Endodermal cell (in vitro differentiated cells): ENCODE measurements at places on chromosomes 12 and 14.

DNA sequence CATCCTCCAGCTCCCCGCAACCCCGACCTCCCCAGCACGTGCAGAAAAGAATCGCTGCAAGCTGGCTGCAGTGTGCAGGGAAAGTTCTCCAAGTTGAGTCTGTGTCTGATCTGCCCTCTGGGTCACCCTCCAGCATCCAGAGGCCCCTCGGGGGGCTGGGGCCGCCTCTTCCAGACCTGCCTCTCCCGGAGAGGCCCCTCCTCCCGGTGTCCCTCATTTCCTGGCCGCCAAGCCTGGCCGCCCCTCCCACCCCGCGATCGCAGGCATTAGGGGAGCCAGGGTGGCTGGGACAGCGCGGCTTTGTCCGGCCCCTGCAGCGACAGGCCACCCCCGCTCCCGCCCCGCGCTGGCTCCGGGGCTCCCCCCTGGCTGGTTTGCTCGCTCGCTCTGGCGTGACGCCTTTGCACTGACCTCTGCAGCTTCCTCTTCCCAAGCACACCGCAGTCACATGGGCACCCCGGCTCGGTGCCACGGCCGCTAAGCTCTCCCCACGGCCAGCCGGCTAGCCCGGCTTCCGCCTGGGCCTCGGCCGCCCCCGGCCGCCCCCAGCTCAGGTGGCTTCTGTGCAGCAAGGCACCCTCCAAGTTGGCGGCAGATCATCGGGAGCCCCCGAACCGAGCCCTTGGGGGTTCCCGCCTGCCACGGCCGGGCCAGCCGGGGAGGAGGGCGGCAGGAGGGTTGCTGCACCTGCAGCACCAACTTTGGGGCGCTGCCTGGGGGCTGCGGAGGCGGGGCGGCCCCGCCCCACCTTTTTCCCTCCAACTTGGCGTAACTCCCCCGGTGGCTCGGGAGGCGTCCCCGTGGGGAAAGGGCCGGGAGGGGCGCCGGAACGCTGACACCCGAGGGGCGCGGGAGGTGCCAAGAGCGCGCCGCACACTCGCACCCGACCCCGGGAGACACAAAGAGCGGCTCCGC, 43.7 kb downstream of the KDM2B start:
- peak; percentile 87 for DNase-seq

- DNase-seq: no peak
Observed at GRCh38 chr12:65384240-65384639, 105.8 kb downstream of the MSRB3 start.

DNA sequence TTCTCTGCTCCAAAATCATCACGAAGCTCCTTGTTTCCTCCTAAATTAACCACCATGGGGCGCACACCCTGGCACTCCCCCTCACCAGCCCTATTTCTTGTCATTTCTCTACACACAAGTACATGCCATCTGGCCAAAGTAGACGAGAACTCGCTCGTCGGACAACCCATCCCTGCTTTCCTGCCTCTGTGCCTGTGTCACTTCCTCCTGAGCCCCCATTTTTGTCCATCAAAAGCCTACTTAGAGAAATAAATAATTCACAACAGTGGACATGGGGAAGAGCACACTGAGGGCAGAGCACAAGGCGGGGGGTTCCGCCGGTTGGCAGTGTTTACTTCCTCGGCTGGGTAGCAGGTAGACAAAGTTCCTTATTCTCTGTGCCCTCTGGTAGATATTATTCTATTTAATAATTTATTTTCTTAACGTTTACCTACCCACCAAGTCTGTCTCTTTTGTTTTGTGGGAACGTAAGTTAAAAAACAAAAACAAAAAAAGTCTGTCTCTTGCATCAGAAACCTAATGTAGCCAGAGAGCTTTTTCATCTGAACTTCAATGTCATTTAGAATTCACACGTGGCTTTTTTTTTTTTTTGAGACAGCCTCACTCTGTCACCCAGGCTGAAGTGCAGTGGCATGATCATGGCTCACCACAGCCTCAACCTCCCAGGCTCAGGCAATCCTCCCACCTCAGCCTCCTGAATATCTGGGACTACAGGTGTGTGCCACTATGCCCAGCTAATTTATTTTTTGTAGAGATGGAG, 6.0 kb downstream of the VPS37B start:
- DNase-seq: no peak

DNA sequence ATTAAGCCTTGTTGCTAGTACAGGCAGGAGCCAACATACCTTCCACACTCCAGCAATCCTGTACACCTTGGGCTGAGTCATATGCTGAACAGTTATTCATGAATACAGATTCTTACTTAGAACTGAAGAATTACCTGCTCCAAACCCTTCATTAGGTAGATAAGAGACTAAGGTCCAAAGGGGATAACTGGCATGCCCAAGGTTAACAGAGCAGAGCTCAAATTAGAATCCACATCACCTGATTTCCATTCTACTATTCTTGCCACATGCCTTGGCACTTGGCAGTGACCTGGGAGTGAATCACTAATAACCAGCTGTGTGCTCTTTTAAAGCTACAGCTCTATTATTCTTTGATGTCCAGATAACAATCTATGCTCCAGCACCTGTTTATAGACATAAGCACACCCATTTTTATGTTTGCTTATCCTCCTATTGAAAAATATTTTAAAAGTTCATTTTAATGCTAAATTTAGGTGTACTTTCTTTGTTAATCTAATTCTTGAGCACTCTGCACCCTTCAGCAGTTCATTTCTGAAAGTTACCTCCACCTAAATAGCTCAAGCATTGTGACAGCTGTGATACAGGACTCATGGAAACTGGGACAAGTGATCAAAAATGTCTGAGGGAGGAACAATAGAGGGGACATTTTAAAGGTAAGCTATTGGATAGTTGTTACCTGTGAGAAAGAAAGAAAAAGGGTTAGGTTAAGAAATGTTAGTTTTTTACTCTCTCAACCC, 19.4 kb downstream of the LPCAT3 start:
- no peak for DNase-seq

GRCh38 chr14:66709291-66709690, 201.3 kb downstream of the GPHN start:
- no peak for DNase-seq

DNA sequence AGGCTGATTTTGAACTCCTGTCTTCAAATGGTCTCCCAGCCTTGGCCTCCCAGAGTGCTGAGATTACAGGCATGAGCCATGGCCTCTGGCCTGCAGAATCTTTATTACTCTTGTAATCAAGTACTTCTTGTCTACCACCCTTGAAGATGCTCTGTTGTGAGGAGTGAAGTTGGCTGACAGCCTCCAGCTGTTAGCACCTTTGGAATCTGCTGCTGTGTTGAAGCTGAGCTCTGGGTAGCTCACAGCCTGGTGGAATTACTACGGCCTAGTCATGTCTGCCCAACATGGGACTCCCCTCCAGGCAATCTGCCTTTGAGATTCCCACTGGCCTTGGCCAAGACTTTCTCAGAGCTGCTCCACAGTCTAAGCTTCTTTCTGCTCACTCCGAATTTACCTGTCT, 5.8 kb upstream of the C12orf75 start:
- no peak for DNase-seq

DNA sequence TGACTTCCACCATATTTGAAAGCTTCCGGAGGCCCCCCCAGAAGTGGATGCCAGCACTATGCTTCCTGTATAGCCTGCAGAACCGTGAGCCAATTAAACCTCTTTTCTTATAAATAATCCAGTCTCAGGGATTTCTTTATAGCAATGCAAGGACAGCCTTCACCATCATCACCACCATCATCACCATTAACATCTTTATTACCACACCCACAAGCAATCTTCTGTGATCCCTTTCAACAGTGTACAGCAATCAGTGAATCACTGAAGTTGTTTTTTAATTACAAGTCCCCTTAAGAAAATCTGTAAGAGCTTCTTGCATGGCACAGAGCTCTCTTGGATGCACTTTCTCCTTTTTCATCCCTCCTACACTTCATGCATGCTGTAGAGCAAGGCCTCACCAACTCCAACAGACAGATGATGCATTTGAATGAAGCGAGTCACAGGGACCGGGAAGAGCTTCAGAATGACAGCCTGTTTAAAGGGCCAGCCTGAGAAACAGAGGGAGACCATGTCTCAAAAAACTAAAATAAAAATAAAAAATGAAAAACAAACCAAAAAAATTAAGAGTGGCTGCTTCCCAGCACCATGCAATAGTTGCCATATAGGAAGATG, 83.6 kb upstream of the VASH1 start:
- no peak for DNase-seq

- DNase-seq: no peak
Observed at GRCh38 chr14:68462683-68463082, 330.2 kb downstream of the ZFP36L1 start.

GRCh38 chr12:109920261-109920780, 20.2 kb downstream of the TCHP start:
- no peak for DNase-seq

DNA sequence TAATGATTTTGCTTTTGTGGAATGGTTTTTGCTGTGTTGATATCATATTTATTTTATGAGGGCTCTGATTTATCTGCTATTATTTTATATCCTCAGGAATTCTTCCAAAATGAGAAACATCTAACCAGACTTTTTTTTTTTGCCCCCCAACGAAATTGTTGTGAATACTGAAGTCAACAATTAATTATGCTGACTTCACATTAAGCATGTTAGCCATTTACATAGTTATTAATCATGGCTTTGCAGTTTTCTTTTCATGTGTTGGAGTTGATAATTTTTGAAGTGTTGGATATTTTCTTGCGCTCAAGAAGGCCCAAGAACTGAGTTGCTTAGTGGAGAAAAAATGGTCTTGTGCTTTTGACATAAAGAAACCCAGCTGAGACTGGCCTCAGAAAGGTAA, 246.6 kb upstream of the CRY1 start:
- DNase-seq: no peak

DNA sequence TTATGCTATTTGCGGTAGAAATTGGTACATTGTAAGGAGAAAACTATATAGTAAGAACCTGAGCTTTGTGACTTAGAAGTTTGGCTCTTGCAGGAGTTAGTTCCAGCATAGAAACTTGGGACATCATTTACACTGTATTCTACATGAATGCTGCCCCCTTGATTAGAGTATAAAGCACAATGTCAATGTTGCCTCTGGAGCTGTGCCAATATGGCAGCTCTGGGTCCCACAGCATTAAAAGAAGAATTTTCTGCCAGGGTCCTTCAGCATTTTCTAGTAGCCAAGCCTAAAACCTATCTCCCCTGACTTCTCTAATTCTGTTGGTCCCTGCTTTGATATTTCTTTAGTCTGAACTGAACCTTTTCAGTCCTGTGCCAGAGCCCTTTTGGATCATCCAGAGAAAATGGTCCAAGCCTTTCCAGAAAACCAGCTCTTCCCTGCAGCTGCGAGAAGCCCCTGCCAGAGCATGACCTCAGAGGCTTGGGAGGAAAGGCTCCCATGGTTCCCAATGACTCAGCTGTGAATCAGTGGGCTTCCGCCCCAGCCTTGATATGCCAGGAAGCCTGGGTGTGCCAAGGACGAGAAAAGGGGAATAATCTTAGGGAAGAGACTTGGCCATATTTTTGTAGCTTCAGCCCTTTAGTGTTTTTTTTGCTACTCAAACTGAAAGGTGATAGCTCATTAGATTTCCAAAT, 43.2 kb downstream of the PLEKHG7 start:
- DNase-seq: no peak

GRCh38 chr12:57219993-57220754, 3.6 kb downstream of the NXPH4 start:
- DNase-seq: no peak

DNA sequence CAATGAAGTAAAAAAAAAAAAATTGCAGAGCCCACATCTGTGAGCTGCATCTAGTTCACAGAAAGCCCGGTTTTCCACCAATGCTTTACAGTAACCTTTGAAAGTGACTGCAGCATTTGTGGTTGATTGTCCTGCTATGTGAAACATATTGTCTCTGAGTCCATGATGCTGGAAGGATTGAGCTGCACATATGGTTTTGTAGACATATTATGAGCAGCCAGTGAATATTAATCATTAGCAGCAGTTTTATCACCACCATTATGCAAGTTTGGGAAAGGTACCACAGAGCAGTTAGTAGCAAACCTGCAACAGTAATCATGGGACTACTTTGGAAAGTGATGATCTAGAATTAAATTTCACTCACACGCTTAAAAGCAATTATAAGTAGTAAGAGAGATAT, 151.5 kb upstream of the PRICKLE1 start:
- DNase-seq: no peak

- no peak for DNase-seq
Observed at GRCh38 chr12:92465786-92466295, 236.9 kb upstream of the PLEKHG7 start.

- DNase-seq: no peak
Observed at GRCh38 chr14:53532853-53533252, 379.7 kb upstream of the DDHD1 start.

- peak; percentile 85 for DNase-seq
Observed at GRCh38 chr12:112664569-112664968, 127.0 kb upstream of the RPH3A start.

GRCh38 chr14:31201111-31201510, 6.5 kb downstream of the HECTD1 start:
- DNase-seq: no peak

DNA sequence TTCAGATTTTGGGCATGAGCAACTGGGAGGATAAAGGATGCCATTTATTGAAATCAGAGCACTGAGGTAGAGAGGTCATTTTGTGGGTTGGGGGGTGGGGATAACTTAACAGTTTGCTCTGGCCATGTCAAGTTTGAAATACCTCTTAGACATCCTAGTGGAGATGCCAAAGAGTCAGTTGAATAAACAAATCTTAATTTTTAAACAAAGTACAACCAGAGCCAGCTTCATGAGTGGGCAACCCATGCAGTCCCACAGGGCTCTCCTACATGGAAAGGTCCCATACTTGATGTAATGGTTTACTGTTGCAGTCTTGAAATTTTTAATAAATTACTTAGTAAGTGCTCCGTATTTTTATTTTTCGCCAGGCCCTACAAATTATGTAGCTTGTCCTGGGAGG, 81.2 kb downstream of the ANO4 start:
- no peak for DNase-seq

DNA sequence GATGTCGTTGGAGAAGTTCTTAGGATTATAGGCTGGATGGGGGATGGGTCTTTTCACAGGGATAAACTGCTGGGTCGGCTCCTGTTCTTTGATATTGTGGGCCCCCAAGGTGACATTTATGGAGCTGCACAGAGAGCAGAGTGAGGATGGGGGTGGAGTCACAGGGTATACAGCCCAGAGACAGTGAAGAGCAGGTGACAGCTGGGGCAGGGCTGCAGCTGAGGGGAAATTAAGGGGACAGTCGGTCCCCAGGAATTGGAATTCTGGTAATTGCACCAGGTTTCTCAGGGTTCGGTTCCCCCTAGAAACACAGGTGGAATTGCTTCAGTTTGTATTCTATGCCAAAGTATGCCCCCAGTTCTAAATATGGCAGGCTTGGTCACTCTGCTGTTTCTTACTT, 1.7 kb downstream of the GZMB start:
- DNase-seq: no peak
